ENCODE measurements at places on chromosomes 2 and 18. TPM values are rescaled to one million over a fixed set of nuclear protein-coding genes. Genes with fewer than 3 reads are reported as not detected.
A peak's percentile ranks its signal among the peaks of the same experiment; 100 is the strongest.

Gene PLEK
- 7.2 TPM for polyA plus RNA-seq

Gene DSG1
- 0.03 TPM for polyA plus RNA-seq

Gene IL1F10
- not detected for polyA plus RNA-seq

Gene LINC00305
- 8.5 TPM for polyA plus RNA-seq

- DNase-seq = no peak
Measured at GRCh38 chr2:12465631-12466135, 251.1 kb upstream of the TRIB2 start.

DNA sequence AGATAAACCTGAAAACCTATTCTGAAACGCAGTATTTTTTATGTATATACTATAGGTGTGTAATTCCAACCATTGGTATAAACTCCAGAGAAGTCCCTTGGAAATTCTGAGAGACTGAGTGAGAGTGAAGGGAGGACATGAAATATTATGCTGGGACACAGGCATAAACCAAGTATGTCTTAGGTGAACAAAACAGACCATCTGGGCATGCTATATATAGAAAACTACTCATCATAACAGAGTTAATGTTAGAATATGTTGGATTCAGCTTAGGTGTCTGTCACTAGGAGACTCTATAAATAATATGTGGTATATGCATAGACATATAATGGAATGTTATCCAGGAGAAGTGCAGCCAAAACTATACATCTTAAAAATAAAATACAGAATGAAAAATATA, 282.6 kb downstream of the LRP1B start:
- no peak for DNase-seq

- no peak for DNase-seq
Measured at GRCh38 chr2:18682681-18683080, 93.3 kb upstream of the NT5C1B start.

DNA sequence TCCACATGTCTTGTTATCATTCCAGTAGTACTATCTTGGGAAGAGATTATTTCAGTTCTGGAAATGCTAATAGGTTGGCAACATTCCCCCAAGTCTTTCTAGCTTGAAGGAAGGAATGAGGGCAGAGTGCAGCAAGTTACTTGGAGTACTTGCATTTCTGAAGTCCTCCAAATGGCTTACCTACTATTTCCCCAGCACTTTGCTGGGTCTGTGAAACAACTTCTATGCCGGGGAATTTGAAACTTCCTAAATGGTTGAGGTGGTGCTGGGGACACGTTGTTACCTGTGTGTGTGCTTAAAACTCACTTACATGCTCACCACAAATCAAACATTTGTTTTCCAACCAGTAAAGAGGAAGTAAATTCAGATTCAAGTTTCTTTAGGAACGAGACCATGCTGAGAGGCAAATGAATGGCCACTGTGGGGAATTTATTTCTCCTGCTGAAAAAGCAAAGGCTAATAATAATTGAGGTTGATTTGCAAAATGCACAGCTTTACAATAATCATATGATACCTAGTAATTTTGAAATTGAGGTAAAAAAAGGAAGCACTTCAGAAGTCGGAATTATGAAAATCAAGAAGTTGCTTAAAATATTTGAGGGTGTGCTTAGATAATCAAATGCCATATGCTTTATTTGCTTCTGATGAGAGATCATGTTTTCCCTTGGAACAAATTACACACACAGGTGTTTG, 1167.7 kb upstream of the ZEB2 start:
- no peak for DNase-seq

DNA sequence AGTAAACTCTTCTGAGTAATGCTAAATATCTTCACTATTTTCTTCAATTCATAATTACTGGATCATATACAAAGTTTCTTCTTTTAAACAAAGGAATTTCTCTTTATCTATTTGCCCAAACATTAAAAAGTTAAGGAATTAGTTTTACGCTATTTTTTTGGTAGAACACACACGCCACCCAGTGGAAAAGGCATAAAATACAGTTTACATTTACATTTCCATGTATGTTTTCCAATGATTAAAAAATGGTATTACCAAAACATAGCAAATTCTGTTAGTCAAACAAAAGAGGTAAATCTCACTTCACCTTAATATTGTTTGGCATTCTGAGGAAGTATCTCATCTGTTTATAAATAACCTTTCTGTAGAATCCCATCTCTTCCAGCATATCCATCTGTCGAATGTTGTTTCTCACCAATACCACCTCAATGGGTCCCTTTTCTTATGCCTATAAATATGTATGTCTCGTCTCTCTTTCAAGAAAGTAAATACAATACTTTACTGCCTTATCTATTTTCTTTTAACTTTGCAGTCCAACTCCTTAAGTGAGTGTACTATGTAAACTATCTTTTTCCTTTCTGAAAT, 7.2 kb downstream of the BOLL start:
- DNase-seq = peak; percentile 4

DNA sequence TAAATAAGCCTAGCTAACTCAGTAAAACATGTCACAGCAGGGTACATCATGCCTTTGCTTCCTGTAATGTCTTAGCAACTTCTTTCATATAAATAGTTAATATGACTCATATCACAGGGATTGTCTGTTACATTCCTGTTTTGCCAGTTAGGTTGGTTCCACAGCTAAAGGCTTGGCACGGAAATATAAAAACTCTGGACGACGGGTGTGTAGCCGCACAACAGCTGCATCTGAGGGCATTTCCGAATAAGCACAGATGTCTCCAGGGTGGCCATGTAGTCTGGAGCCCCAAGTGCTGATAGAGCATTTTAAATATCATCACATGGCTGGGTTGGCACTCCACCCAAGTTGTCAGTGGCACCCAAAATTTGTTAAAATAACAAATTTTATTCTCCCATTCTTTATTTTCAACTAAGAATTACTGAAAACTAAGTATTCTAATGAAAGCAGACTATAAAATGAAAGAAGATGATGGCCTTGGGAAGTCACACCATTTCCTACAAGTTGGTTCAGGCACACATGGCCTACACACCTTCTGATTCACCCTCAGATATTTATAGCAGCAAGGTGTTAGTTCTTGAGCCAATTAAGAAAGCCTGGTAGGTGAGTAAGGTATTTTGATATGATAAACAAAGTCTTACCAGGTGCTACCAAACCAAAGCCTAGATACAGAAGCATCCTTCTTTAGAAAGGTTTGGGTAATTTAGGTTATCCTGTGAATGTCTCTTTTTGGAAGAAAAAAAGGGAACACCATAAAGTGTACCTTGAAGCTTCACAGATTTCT, 61.8 kb upstream of the STK17B start:
- no peak for DNase-seq

DNA sequence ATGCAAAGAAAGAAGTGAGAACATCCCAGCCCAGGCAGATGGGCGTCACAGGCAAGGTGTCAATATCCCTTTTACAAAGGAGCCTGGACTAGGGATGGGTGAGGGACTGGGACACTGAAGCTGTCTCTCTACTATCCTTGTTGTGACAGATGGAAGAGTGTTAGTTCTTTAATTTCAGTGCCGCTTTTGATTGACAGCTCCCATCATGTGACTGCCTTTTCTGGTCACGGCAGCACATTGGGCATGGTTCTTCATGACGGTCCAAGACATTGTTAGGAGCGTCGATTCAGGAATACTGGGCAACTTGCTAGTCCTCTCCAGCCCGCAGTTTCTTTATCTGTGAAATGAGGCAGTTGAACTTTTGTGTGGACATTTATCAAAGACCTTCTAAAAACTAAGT, 42.4 kb upstream of the KIF5C start:
- no peak for DNase-seq

DNA sequence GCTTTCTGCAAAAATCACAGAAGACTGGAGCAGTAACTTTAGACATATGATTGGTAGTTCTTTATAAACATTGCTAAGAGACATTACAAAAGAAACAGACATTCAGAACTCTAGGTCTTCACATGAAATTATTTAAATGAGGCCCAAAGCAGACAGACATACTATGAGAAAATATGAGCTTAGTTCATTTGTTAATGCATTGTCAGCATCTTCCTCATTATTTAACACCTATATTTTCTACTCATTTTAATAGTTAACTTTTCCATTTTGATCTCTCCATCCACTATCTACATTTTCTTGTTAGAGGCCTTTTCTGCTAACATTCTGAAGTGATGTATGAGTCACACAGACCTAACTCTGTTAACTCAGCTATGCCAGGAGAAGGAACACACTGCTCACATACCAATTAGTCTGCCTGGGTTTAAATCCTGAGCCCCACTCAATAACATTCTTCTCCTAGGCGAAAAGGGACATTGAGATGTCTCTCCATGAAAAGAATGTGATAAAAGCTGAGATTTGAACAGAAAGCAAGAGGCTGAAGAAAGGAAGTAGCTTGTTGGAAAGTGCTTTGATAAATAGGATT, 400.3 kb upstream of the PKDCC start:
- DNase-seq = no peak

All from left renal cortex interstitium (tissue), 4 donors.